Activated B cell treated with CpG ODN at 0.5 μM for 24 hours (primary cell): ENCODE measurements at places on chromosomes 16 and 17.
A peak's percentile ranks its signal among the peaks of the same experiment; 100 is the strongest.

DNA sequence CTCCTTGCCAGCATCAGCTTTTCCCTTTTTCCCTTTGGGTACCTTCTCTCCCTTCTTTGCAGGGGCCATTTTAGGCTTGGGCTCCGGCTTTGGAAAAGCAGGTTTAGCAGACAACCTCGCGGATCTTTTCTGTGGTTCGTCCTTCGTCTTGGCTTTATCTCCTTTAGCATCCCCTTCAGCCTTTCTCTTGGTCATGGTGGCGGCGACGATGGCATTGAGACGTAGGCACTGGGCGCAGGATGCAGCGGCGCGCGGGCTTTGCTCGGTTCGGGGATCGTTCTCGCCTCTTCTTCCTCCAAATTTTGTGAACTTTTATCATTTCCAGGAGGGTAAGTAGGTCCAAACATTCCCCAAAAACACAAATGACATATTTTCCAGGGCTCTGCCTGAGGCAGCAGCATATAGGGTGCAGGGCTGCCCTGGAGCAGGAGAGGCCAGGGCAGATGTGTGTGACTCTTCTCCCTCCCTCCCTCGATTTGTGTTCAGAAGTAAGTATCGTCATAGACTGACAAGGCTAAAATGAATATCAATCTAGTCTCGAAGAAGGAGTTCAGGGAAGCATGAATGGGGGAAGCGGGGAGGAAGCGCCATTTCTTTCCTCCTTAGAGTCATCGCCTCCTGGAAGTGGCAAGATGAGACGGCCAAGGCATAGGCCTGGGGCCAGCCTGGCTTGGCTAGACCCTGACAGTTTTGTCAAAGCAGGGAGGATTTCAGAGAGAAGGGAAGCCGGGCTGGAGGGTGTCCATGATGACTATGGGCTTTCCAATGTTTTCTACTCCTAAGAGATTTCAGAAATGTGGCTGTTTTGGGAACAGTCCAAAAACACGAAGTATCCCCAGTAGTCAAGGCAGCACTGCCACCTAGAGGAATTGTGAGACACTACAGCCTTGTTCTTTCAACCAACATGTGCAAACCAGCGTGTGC is 13.2 kb downstream of the CHCT1 start:
- H3K4me1 ChIP-seq: no peaks in the 10 kb centered on the region
- no peak overlapping the region for H3K4me3 ChIP-seq
- no peaks in the 10 kb centered on the region for H3K36me3 ChIP-seq
- H3K27me3 ChIP-seq: peaks cover 5% of the 10 kb centered on the region

- no peaks in the 10 kb centered on the region for H3K27me3 ChIP-seq
- no peaks in the 10 kb centered on the region for H3K4me1 ChIP-seq
- H3K36me3 ChIP-seq: no peaks in the 10 kb centered on the region
- no peak for DNase-seq
- no peak overlapping the region for H3K4me3 ChIP-seq
- H3K27ac ChIP-seq: no peak overlapping the region
Observed at GRCh38 chr17:69048634-69049033, 12.1 kb downstream of the ABCA9 start.

- H3K36me3 ChIP-seq: peaks cover 78% of the 10 kb centered on the region
- H3K27ac ChIP-seq: no peak overlapping the region
- H3K4me1 ChIP-seq: peaks cover 15% of the 10 kb centered on the region
- no peaks in the 10 kb centered on the region for H3K27me3 ChIP-seq
- no peak for DNase-seq
Observed at GRCh38 chr17:68535922-68536321, 23.7 kb downstream of the PRKAR1A start.

GRCh38 chr17:73142872-73143381 is 21.9 kb upstream of the SSTR2 start:
- DNase-seq: no peak
- no peaks in the 10 kb centered on the region for H3K36me3 ChIP-seq
- peaks cover 9% of the 10 kb centered on the region for H3K27me3 ChIP-seq
- peaks cover 5% of the 10 kb centered on the region for H3K4me1 ChIP-seq
- no peak overlapping the region for H3K4me3 ChIP-seq

- H3K4me1 ChIP-seq: peaks cover 14% of the 10 kb centered on the region
- no peaks in the 10 kb centered on the region for H3K36me3 ChIP-seq
- H3K27me3 ChIP-seq: no peaks in the 10 kb centered on the region
- no peak overlapping the region for H3K4me3 ChIP-seq
- peak overlapping the region; percentile 35 for H3K27ac ChIP-seq
- DNase-seq: no peak
Observed at GRCh38 chr17:45170931-45171337, 9.3 kb downstream of the HEXIM2 start.

DNA sequence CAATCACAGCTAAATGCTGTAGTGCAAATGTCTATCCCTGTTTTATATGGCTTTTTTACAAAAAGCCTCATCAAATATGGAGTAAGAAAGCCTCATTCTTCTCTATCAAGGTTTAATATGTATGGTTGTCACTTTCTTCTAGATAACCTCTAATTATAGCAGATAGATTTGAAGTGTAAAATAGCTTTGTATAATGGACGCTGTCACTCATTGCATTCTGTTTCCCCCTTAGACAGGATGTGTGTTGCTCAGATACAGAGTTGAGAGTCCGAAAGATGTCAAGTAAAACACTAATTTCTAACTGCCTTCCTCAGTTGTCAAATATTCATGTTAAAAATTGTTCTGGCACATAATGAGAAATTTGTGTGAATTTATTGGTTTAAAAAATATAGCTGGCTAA is 88.0 kb downstream of the NLK start:
- H3K4me1 ChIP-seq: no peaks in the 10 kb centered on the region
- no peak overlapping the region for H3K4me3 ChIP-seq
- no peaks in the 10 kb centered on the region for H3K27me3 ChIP-seq
- no peak overlapping the region for H3K27ac ChIP-seq

GRCh38 chr16:79429381-79430190 is 171.0 kb downstream of the MAF start:
- no peak overlapping the region for H3K27ac ChIP-seq
- no peak for DNase-seq
- no peaks in the 10 kb centered on the region for H3K4me1 ChIP-seq
- peaks cover 5% of the 10 kb centered on the region for H3K27me3 ChIP-seq

DNA sequence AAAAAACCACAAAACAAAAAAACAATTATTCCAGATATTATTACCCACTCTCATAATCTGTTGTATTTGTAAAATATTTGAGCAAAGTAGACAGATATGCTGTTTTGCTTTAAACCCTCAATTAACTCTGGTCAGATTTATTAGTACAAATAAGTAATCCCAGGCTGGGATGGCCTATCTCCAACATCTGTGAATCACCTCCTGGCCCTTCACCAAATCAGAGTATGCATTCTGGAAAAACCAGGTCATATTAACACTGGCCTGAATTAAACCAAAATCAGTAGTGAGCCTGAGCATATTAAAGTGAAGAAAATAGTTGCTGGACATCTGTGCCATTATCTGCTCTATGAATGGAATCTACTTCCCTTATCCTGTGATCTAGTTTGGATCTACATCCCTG is 41.0 kb downstream of the STAT3 start:
- H3K27ac ChIP-seq: no peak overlapping the region
- no peaks in the 10 kb centered on the region for H3K27me3 ChIP-seq
- no peak overlapping the region for H3K4me3 ChIP-seq
- H3K36me3 ChIP-seq: peaks cover 60% of the 10 kb centered on the region
- no peak for DNase-seq
- H3K4me1 ChIP-seq: peaks cover 32% of the 10 kb centered on the region

DNA sequence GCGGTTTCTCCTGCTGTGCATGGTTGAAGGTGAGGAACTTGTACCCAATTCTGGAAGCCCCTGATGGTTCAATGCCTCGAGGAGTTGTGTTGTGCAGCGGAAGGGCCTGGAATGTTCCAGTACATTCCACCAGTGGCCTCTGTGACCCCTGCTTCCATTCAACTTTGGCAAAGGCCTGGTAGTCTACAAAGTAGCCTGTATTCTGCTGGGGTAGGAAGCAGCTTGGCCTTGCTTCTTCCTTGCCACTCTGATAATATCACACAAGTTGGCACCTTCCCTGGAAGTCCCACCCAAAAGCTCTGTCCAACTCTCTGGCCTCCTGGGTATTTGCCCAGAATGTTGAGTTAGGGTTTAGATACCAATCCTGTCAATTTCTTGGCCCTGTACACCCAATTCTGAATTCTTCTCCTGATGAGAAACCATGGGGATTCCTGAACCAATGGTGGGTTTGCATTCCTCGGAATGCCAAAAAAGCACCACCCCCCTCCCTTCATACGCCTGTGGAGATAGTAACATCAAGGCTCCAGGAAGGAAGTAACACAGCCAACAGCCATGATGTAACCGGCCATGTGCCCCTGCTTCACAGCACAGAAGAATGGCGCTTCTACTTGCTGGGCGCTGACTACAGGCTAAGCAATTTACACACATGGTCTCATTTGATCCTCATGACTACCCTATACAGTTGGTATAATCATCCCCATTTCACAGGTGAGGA is 11.8 kb upstream of the FAM117A start:
- no peak overlapping the region for H3K27ac ChIP-seq
- no peak overlapping the region for H3K4me3 ChIP-seq
- H3K36me3 ChIP-seq: no peaks in the 10 kb centered on the region
- DNase-seq: no peak

DNA sequence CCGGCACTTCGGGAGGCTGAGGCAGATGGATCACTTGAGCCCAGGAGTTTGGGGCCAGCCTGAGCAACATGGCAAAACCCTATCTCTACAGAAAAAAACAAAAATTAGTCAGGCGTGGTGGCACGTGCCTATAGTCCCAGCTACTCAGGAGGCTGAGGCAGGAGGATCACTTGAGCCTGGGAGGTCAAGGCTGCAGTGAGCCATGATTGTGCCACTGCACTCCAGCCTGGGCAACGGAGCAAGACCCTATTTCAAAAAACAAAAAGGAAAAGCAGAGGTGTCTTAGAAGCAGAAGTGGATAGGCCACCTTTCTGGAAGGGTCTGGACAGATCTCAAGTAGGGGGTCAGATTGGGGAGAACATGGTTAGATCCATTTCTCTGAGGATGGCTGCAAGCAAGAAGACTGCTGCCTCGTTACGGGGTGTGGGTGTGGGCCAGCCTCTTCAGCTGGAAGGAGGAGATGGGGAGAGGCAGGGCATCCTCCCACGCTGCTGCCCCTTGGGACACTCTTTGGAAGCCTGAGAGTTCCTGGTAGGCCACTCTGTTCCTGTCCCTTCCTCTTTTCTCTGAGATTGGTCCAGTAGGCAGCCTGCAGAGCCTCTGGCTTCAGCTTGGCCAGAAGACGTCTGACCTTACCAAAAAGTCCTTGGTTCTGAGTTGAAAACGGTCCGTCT is 208.0 kb downstream of the MSI2 start:
- H3K27me3 ChIP-seq: no peaks in the 10 kb centered on the region
- H3K4me1 ChIP-seq: peaks cover 91% of the 10 kb centered on the region
- H3K4me3 ChIP-seq: no peak overlapping the region
- peak overlapping the region; percentile 79 for H3K27ac ChIP-seq
- no peak for DNase-seq

GRCh38 chr17:14149751-14150150 is 80.4 kb downstream of the COX10 start:
- H3K36me3 ChIP-seq: peaks cover 12% of the 10 kb centered on the region
- DNase-seq: no peak
- no peak overlapping the region for H3K4me3 ChIP-seq

DNA sequence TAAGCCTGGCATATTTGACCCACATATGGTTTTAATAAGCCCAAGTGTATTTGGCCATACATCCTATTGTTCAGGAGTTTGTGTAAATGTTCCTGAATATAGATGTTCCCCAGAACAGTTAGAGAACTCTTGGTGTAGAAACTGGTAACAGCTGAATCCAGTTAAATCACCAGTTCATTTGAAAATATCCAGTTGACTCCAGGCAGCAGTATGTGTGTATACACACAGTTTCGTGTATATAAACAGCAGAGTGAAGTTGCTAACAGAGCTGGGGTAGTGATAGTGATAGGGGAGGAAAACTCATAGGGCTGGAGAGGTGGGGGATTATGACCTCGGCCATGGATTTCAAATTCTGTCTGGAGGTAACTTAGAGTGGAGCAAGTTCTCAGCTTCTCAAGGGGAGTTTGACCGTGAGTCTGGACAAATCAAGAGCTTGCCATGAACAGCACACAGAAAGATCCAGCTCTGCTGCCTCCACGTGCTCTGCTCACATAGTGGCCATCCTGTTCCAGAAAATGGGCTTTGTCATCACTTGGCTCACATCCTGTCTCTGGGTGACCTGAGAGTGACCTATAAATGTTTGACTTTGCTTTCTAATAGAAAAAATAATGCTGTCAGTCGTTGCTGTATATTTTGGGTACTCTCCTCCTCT is 30.6 kb upstream of the MMD start:
- no peak overlapping the region for H3K27ac ChIP-seq
- H3K4me3 ChIP-seq: no peak overlapping the region
- peaks cover 3% of the 10 kb centered on the region for H3K4me1 ChIP-seq
- H3K36me3 ChIP-seq: no peaks in the 10 kb centered on the region
- peaks cover 12% of the 10 kb centered on the region for H3K27me3 ChIP-seq

DNA sequence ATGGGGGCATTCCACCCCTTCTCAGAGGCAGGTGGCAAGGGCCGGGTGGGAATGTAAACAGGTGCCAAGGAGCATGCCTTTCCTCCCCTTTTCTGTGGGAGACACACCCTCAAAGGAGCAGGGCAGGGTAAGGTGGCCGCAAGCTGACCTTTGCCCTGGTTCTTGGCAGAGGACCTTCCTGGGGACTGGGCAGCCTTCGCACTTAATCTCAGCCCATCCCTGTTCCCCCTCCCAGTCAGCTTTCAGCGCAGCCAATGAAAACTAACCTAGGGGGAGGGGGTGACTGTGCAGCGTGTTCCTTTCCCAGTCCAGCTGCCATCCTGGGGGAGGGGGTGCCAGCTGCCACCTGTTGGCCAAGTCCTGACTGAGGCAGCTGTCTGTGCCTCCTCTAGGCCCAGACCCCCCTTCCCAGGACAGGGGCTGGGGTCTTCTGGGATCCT is 2.8 kb downstream of the TRAF4 start:
- no peak for DNase-seq
- H3K36me3 ChIP-seq: peaks cover 73% of the 10 kb centered on the region
- H3K27me3 ChIP-seq: no peaks in the 10 kb centered on the region
- peak overlapping the region; percentile 84 for H3K27ac ChIP-seq
- peak overlapping the region; percentile 93 for H3K4me3 ChIP-seq

- no peak for DNase-seq
- H3K36me3 ChIP-seq: no peaks in the 10 kb centered on the region
- no peak overlapping the region for H3K4me3 ChIP-seq
- H3K27ac ChIP-seq: no peak overlapping the region
- no peaks in the 10 kb centered on the region for H3K27me3 ChIP-seq
Observed at GRCh38 chr16:50603206-50604064, 55.2 kb downstream of the NKD1 start.

- H3K4me1 ChIP-seq: no peaks in the 10 kb centered on the region
- H3K36me3 ChIP-seq: no peaks in the 10 kb centered on the region
- no peak overlapping the region for H3K27ac ChIP-seq
- no peak for DNase-seq
- no peak overlapping the region for H3K4me3 ChIP-seq
- H3K27me3 ChIP-seq: peaks cover 1% of the 10 kb centered on the region
Observed at GRCh38 chr16:85286066-85286831, 174.0 kb upstream of the CIBAR2 start.

DNA sequence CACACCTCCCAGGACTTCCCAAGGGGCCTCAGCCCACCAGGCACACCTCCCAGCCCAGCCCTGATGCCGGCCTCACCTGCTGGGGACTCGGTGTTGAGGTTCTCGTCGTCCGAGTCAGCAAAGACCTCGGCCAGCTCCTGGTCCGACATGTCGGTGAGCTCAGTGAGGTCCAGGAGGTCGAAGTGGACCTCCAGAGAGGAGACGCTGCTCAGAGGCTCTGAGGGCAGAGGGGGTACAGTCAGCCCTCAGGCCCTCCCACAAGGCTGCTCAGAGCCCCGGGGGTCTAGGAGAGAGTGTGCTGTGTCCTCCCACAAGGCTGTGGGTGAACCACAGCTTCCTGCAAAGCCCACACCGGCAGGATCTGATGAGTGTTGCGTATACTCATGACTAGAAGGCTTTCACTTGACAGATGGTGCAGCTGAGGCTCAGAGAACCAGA is 10.5 kb downstream of the DBNDD1 start:
- H3K36me3 ChIP-seq: peaks cover 2% of the 10 kb centered on the region
- DNase-seq: peak; percentile 63
- H3K4me3 ChIP-seq: peak overlapping the region; percentile 60
- peak overlapping the region; percentile 76 for H3K27ac ChIP-seq
